ENCODE measurements at places on chromosomes 1 and 21. TPM values are rescaled to one million over a fixed set of nuclear protein-coding genes. Genes with fewer than 3 reads are reported as not detected.

The ISG15 gene
- 42.2 TPM for total RNA-seq

The LRRC7 gene
- 0.58 TPM for total RNA-seq

DNA sequence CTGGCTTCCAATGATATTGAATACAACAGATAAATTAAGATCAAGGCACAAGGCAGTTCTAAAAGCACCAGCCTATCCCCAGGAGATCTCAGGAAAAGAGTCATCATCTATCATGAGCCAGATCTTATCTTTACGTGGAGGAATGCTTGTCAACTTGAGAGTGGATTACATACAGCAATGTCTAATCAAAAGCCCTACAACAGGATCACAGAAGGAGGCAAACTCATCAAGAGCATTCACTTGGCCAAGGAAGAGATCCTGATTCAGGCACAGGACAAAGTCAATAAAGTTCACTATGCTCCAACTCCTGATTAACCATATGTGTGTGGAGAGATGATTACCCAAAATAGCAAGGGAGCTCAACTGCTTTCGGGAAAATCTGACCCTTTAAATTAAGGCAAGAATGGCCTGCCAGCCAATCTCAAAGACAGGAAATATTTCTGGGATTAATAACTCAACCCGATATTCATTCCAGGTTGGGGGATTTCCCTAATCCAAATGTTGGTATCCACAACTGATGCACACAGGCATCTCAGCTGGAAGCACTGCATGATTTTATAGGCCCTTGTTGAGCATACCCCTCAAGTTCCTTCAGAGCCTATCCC, 33.7 kb downstream of the TBX15 start:
- no peaks in the 10 kb centered on the region for H3K27me3 ChIP-seq
- no peak for DNase-seq
- H3K27ac ChIP-seq, result no peak overlapping the region

DNA sequence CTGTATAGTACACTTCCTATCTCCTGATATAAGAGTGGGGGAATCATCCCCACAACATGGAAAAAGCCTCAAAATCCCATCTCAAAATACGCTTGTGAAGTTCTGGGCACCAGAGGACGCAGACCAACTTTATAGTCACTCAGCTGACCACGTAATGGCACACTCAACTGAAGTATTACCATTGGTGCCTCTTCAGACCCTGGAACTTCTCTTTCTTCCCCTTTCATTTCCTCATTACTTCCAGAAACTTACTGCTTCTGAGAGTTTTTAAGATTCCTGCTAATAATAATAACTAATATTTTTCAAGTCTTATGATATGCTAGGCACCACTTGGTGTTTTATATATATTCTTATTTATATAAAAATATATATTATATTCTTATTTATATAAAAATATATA, 202.6 kb downstream of the PTPRC start:
- no peak overlapping the region for H3K4me3 ChIP-seq
- H3K27me3 ChIP-seq, result no peaks in the 10 kb centered on the region
- H3K27ac ChIP-seq, result no peak overlapping the region
- H3K36me3 ChIP-seq, result peaks cover 29% of the 10 kb centered on the region

GRCh38 chr1:44040418-44040817, 9.2 kb upstream of the SLC6A9 start:
- H3K4me3 ChIP-seq, result no peak overlapping the region
- H3K36me3 ChIP-seq, result no peaks in the 10 kb centered on the region
- no peak for DNase-seq

- peak overlapping the region; percentile 60 for H3K27ac ChIP-seq
- peaks cover 20% of the 10 kb centered on the region for H3K36me3 ChIP-seq
- no peaks in the 10 kb centered on the region for H3K27me3 ChIP-seq
- peaks cover 89% of the 10 kb centered on the region for H3K4me1 ChIP-seq
- H3K4me3 ChIP-seq, result no peak overlapping the region
- peak; percentile 52 for DNase-seq
Observed at GRCh38 chr1:223716302-223716862, 4.0 kb downstream of the CAPN2 start.

- peak overlapping the region; percentile 50 for H3K27ac ChIP-seq
- peaks cover 45% of the 10 kb centered on the region for H3K36me3 ChIP-seq
- DNase-seq, result no peak
- peaks cover 29% of the 10 kb centered on the region for H3K4me1 ChIP-seq
Observed at GRCh38 chr1:26887125-26887524, 3.0 kb downstream of the GPN2 start.

- DNase-seq, result no peak
- H3K27ac ChIP-seq, result no peak within 1 kb of the TSS
- peaks cover 29% of the 10 kb centered on the region for H3K27me3 ChIP-seq
- no peaks in the 10 kb centered on the region for H3K4me1 ChIP-seq
- no peaks in the 10 kb centered on the region for H3K36me3 ChIP-seq
Observed at GRCh38 chr1:157700732-157701131, at the start of gene FCRL3. FCRL3 (minus strand) TSS chr1:157700769; CDS start chr1:157700489, 280 bp downstream.

DNA sequence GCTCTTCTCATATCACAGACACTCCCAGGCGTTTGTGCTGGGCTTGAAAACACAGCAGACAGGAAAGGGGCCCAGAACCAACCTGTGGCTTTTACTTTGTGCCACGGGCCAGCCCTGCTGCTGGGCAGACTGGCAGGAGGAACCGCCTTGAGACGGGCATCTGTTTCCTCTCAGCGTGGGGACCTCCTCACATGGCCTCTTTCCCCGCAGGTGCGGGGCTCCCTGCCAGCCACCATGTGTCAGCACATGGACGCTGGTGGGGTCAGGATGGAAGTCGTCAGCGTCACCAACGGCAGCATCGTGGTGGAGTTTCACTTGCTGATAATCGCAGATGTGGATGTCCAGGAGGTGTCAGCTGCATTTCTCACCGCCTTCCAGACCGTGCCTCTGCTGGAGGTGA, 47.8 kb downstream of the UMODL1 start:
- H3K27ac ChIP-seq, result no peak overlapping the region
- peaks cover 18% of the 10 kb centered on the region for H3K4me1 ChIP-seq
- no peak overlapping the region for H3K4me3 ChIP-seq
- peak; percentile 80 for DNase-seq
